ENCODE measurements at places on chromosomes 4 and X.

DNA sequence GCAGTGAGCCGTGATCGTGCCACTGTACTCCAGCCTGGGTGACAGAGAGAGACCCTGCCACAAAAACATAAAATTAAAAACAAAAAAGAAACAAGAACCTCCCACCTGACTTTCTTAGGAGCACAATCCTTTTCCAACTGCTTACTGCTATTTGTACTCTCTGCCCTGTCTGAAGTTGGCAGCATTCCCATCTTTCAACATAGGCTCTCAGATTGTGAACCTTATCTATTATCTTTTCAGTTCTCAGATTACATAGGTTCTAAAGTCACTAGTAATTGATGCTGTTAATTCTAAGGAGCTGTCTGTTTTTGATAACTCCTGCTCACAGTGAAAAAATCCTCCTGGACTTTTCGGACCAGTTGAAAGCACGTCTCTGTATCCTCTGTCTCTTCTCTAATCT lies 812.2 kb upstream of the CT83 start:
- no peak for DNase-seq

DNA sequence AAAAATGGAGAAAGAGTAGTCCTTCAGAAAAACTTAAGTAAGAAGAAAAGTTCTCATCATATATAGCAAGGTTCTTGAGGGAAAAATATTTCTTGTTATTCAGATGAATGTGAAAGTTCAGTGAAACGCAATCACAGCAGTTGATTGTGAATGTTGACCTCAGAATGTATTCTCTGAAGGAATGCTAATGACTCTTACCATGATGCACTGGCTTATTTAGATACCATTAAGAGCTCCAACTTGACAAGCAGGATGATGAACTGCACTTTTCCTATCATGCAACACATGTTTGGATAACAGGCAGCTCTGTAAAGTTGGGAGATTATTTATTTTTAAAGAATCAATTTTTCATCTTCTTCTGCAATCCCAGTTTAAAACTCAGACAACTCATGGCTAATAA lies 115.5 kb upstream of the MYOZ2 start:
- DNase-seq = no peak

DNA sequence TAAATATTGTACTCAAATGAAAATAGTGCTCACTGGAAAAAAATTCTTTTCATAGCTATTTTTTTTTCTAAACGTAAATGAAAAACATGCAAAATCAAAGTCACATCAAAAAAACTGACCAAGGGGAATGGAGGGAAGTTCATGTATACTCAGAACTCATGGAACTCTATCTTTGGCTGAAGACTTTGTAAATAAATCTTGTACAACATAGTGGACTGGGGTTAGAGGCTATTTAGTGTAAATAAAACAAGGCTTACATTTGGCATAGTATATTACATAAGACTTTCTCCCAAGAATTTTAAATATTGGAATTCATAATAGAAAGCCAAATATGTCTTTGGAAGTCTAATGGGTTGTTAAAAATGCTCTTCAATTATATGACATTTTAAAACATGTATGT lies 59.8 kb upstream of the PDE5A start:
- no peak for DNase-seq

GRCh38 chr4:38117591-38117990 lies 157.4 kb downstream of the PTTG2 start:
- DNase-seq = no peak

DNA sequence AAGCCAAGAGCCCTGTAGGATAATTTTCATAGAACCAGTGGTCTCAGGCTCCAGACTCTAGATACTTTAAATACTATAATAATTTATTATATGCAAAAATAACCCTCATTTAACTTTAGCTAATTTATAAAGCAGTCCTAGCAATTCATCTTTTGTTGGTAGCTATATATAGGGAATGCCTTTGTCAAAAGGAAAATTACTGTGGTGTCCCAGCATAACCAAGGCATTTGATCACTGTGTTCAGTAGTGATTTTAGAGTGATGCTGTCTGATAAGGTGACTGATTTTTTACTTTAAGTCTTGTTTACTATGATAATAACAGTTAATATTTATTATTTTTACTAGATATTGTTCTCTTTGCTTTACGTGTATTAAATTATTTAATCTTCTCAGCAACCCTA lies 61.2 kb downstream of the PAQR3 start:
- DNase-seq = no peak

DNA sequence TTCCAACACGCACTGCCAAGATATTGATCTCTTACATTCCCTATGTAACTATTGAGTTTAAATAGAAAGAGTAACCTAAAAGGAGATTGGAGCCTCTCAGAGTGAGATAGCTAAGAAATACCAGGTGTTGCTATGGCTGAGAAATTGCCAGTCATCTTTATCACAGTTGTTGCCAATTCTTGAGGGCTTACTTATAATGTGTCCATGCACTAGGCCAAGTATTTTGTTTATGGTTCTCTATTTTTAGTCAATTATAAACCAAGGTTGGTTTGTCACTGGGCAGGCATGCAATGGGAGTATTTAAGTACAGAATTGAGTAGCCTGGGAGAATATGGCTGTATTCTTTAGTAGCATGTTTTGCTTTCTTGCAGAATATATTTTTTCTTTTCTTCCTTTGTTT lies 201.6 kb downstream of the TEX13A start:
- no peak for DNase-seq

GRCh38 chr4:69056921-69057550 lies 39.2 kb upstream of the UGT2B7 start:
- DNase-seq = no peak

GRCh38 chr4:112731715-112732114 lies 94.8 kb downstream of the LARP7 start:
- no peak for DNase-seq

GRCh38 chr4:20532871-20533870 lies 167.1 kb upstream of the PACRGL start:
- DNase-seq = no peak

DNA sequence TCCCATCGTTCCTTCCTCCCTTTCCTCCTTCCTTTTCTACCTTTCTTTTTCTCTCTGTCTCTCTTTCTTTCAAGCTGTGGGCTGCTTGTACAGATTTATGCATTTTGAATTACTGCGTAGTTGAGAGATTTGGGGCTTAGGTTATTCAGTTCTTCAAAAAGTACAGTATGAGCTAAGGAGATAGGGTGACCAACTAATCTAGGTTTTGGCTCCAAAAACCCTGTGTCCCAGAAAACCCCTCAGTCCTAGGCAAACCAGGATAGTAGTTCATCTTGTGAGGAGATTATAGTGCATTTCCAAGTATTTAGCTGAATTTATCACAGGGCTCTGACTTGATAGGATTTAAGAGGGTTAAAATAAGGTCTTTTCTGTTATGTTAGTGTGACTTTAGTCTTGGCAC lies 64.5 kb downstream of the NFKB1 start:
- DNase-seq = no peak

GRCh38 chr4:57777876-57778275 lies 667.7 kb upstream of the IGFBP7 start:
- no peak for DNase-seq

DNA sequence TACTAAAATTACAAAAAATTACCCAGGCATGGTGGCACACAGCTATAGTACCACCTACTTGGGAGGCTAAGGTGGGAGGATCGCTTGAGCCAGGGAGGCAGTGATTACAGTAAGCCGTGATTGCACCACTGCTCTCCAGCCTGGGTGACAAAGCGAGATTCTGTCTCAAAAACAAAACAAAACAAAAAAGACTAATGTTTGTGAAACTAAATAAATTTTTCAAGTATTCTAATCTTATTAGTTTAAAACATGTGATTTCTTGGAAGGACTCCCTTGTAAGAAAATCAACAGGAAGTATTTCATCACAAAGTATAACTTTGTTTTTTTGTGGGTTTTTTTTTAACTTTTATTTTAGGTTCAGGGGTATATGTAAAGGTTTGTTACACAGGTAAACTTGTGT lies 89.6 kb downstream of the EGF start:
- DNase-seq = no peak

DNA sequence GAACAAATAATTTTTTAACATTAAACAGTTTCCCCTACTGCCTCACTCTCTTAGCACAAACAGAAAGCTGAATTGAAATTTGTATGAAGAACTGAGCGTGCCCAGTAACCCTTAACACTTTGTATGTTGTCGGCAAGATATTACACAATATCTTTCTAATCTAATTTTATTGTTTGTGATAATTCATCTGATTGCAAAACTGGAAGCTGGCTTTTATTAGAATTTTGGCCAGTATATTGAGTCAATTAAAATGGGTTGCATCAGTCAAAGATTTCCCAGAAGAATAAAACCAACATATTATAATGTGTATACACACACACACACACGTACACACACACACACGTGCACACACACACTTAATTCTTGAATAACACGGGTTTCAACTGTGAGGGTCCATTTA lies 2332.1 kb downstream of the PCDH7 start:
- DNase-seq = no peak

GRCh38 chr4:163878336-163879121 lies 384.0 kb downstream of the TMA16 start:
- DNase-seq = no peak

DNA sequence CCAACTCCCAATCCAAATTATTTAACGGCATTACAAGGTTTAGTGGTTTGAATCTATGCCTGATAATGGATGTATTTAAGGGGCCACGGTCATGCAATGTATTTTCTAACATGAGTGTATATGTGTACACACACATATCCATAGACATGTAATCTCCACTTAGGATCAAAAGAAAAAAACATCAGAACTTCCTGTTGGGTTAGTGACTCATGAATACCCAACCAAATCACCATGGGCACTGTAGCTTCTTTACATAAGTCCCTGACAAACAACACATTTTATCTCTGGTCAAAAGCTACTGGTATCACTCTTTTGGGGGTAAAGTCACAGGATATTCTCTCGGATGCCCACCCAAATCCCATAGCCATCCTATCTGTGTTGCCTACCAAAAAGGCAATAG lies 36.5 kb upstream of the TFDP3 start:
- no peak for DNase-seq

DNA sequence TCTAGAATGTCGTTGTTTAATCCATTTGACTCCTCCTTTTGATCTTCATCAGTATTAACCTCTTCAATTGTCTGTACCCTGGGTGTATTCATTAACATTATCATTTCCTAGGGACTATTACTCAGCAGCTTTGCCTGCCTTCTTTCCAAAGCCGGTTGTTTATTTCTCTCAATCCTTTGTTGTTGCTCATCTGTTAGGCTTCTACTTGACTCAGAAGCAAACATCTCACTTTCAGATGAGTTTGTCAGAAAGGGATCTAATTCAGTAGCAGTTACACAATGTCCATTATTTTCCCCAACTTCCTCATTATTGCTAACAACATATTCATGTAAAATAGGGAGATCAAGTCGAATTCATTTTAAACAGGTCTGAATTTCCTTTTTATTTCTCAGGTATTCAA lies 22.1 kb upstream of the HSD17B10 start:
- DNase-seq = no peak

DNA sequence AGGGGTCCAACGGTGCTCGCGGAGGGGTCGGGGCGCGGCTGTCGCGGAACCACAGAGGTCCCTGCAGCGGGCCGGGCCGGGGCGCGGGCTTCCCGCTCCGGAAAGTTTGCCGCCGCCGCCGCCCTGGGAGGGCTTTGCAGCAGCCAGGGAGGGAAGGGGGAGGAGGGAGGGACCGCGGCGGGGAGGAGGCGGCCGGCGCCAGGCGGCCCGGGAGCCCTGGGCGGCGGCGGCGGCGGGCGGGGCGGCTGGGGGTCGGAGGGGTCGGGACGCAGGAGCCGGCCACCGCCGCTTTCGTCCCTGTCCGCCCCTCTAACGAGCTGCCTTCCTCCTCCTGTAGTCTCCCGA lies 375 bp downstream of the FGFR3 start:
- no peak for DNase-seq

DNA sequence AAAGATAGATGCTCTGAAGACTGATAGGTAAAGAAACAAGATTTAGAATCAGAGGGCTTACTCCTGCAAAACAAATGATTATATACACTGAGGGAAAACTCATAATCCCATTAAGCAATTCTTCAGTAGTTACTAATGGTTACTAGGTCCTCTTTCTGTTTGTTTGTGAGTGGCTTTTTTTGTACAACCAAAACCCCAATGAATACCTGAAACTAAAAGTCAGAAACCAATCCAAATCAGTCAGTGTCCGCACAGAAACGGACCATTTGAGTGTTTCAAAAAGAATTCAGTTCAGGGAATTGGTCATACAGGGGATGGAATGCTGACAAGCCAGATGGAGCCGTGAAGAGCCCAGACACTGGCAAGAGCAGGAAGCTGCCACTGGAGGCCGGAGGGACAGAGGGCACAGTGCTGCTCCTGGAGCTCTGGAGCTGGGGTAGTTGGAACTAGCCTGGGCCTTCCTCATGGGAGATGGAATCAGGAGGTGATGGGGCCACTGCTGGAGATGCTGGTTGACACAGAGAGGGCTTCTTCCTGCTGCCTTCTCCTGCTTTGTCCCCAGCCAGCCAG lies 31.9 kb downstream of the SETD7 start:
- no peak for DNase-seq

DNA sequence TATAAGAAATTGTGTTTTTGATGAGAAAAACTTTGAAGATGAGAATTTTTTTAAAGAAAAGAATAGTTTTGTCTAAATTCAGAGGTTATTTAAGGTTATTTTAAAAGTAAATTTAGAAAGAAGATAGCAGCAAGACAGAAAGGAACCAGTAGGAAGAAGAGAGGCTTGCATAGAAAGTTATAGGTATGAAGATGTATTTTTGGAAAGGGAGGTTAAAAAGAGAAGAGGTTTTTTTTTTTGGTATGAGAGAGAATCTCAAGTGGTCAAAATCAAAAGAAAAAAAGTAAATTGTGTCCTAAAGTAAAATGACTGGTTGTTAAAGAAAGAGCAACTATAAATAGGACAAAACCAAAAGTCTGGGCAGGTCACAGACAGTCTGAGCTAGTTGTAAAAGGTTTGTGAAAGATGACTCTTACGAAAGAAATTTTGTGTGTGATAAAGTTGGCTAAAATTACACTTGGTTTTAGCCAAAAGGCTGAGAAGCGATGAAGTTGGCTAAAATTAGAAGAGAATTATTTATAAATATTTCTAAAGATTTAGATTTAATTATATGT lies 16.4 kb upstream of the EIF4E start:
- no peak for DNase-seq

DNA sequence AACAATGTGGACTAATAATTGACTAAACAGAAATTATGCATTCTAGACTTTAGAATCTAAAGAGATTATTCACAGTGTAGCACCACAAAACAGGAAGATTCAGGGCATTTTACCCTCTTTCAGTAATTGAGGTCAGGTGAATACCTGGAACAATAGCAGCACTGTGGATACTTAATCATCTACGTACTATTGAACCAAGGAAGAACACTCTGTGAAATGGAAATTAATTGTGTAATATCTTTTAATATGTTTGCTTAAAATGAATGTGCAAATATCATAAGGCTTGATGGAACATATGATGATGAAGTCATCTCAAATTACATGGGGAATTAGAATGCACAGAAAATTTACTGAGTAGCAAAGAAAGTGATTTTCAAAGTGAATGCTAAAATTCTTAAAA lies 68.5 kb upstream of the MAP9 start:
- DNase-seq = no peak

DNA sequence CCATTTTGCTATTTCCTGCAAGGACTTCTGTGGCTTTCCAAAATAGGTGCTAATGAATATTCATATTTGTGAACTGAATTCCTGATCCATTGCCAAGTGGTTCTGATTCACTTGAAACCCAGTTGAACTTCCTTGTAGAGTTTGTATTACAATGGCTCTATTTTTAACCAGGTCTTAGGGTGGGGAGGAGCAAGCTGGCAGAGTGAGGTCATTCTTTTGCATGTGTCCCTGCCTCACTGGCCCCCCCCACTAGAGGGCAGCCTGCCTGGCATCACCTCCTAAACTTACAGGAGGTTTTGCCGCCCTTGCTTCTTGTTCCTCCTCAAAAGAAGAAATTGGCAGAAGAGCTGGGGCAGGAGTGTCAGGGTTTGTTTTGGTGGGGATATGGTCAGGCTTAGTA lies 10.5 kb downstream of the PTTG2 start:
- DNase-seq = no peak
